ENCODE measurements at places on chromosomes 4 and X.

GRCh38 chr4:70591955-70592582 is at the start of gene AMBN:
TSS of gene AMBN (plus strand) at chr4:70592256. CDS start at chr4:70592359, 103 bp downstream.
- DNase-seq, result no peak

DNA sequence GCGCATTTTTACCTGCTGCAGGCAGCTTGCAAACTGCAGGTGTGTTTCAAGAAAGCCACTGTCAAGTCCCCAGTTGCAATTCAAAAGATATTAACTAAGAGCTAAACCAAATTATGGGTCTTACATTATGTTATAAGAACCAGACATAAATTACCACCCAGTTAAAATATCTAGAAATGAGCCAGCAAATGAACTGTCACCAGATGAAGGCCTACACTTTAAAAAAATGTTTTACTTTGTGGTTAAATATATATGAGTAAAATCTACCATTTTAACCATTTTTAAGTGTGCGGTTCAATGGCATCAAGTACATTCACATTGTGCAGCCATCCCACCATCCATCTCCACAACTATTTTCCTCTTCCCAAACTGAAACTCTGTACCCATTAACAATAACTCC is 32.0 kb upstream of the TMEM131L start:
- no peak for DNase-seq

- no peak for DNase-seq
Measured at GRCh38 chr4:165780735-165781134, 92.3 kb upstream of the TLL1 start.

- DNase-seq, result no peak
Measured at GRCh38 chrX:152157042-152157441, 18.7 kb upstream of the MAGEA10 start.

DNA sequence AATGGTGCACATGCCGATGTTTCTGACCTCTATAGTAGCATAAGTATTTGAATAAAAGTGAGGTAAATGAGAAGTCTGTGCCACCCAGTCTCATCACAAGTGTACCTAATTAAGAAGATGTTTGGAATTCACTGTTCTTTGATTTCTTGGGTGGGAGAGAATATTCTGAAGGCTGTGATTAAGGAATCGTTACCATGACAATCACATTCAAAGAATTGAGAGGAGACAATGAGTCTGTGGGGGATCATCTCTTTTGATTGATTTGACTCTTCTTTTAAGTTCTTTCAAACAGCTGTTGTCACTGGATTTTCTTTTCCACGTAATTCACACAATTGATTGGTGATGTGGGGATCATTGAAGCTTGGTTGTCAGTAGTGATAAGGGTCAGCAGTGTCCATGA is 18.1 kb downstream of the FHL1 start:
- DNase-seq, result no peak

DNA sequence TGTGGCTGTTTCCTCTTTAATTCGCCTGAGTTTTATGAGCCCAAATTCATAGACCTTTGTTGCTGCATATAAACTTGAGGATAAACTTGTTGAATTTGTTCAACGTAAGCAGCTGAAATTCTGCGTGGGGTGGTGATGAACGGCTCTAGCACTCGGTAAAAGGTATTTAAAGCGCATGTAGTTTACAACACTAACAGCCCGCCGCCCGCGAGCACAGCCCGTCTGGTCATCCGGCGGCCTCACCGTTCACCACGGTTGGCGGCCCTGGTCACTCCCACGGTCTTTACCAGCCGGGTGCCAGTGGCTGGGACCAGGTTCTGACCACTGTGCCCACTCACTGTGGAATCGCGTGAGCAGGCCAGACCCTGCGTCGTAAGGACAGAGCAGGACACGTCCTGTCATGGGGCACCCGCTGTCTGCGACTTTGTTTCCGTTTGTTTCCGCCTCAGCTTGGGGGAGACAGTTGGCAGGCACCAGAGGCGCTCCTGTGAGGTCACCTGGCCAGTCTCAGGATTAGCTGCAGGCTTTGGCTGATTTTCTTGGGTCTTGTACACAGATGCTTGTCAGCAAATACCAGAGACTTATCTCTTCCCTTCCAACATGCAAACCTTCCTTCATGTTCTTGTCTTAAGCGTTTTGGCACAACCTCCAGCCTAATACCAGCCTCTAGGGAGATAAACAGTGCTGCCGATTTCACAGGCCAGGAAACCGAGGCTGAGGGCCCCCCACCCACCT is 36.8 kb upstream of the SPON2 start:
- DNase-seq, result no peak

- DNase-seq, result no peak
Measured at GRCh38 chr4:47330866-47331265, 132.6 kb downstream of the COMMD8 start.

- peak; percentile 22 for DNase-seq
Measured at GRCh38 chr4:52780206-52780605, 29.0 kb upstream of the ERVMER34-1 start.

- DNase-seq, result peak; percentile 39
Measured at GRCh38 chrX:133413218-133413925, 1.9 kb downstream of the GPC4 start.

DNA sequence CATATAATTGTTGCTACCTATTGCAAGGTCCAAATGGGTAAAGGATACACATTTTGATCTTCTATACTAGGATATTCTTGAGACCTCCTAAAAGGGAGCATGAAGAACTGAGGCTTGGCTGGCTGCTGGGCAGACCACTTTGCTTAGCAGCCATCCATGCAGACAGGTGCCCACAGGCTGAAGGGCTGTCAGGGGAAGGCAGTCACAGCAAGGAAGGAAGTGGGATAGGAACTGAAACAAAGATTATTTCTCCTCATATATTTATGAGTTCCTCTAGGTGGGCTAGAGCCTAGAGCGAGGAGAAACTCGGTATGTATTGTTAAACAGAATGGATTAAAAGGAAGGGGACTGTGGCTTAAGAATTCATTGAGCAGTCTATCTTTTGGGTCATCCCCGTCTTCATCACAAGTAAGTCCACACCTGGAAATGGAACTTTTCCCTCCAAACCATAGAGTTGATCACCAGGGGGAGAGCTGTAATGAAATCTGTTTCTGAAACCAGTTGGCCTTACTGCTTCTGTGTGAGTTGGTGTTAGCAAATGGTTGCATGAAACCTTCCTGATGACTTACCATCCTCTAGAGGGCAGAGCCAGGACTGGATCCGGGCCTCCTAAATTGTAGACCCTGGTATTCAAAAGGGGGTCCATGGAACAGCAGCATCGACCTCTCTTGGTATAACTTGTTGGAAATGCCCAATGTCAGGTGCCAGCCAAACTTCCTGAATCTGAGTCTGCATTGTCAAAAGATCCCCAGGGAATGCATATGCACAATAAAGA is 42.3 kb downstream of the AFF2 start:
- no peak for DNase-seq

DNA sequence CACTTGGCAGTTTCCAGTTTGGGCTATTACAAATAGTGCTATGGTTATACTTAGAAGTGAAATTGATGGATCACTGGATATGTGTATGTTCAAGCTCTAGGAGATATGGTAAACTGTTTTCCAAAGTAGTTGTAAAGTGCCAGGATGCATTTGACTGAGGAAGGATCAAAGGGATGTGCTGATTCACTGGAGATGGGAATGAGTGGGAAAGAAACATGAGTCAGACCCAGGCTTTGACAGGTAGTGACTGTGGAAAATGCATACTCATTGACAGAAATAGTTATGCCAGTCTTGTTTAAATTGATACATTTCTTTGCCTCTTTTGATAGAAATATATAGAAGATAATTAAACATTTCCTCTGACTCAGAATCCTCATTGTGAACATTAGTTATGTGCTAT is 77.9 kb downstream of the CEP135 start:
- DNase-seq, result peak; percentile 52

- DNase-seq, result peak; percentile 36
Measured at GRCh38 chr4:71009890-71010588, 16.6 kb downstream of the DCK start.

DNA sequence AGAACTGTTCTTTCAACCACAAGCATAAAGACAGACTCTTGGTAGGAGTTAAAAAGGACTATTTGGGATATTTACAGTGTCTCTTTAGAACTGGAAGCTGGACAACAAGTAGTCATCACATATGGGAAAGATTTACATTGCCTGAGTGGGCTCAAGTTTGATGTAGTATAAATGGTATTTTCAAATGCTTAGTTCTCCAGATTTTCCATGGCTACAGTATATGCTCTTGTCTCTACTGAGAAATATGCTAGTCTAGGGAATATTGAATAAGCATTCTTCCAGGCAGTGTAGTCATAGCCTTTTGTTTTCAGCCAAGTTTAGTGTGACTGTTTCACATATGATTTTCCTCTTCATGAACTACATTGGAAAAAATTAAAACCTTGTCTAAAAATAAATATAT is 315.6 kb downstream of the ARHGAP24 start:
- DNase-seq, result no peak

DNA sequence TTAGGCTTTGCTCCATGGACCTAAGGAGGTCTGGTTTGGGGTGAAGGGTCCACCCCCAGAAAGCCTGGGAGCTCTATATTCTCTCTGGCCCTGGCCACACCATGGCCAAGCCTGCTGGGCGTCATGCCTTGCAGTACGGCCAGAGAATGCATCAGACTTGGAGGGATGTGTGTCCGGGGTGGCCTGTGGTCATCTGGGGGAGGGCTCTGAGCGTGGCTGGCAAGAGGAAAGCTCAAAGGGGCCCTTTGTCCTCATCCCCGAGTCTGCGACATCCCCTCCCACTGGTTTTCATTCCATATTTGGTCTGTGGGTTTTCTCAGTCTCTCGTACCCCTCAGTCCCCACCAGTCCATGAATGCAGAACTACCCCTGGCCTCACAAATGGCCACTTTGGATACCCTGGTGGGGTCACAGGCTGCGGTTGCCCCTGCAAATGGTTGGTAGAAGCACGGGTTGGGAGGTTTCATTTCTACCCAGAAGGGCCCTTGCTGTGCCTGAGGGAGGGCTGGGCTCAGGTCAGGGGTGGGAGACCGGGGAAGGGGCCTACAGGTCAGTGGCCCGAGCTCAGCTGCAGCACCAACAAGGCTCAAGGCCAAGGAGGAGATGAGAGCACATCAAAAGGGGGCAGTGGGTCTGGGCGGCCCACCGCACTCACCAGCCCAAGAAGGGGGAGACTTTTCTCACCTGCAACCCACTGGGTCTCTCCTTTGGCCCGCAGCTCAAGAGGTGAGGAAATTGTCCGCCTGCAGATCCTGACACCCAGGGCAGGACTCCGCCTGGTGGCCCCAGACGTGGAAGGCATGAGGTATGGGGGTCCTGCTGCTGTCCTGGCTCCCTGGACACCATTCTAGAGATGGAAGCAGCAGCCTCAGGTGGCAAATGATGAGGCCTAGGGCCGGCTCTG is 30.2 kb downstream of the ZNF185 start:
- no peak for DNase-seq

- peak; percentile 70 for DNase-seq
Measured at GRCh38 chrX:9183481-9183880, 149.6 kb upstream of the FAM9B start.

DNA sequence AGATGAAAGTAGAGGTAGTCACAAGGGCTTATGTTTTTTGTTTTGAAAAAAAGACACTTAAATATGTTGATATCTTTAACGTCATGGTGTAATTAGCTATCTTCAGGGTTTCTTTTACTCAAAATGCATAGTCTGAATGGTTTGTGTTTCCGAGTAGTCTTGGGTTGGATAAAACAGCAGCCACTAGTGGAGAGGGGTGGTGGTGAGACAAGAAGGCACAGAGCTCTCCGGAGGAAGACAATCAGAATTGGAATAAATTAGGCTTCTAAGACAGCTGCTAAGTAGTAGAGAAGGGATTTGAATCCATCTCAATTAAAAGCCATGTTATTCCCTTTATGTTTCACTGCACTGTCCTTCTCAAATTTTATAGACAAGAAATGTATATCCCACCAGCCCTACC is 240.4 kb upstream of the VEGFC start:
- no peak for DNase-seq

GRCh38 chr4:69032847-69033638 is 63.2 kb upstream of the UGT2B7 start:
- peak; percentile 16 for DNase-seq

GRCh38 chrX:38881066-38881465 is 79.8 kb downstream of the MID1IP1 start:
- no peak for DNase-seq

GRCh38 chrX:17464194-17464593 is 89.2 kb downstream of the NHS start:
- DNase-seq, result peak; percentile 92

DNA sequence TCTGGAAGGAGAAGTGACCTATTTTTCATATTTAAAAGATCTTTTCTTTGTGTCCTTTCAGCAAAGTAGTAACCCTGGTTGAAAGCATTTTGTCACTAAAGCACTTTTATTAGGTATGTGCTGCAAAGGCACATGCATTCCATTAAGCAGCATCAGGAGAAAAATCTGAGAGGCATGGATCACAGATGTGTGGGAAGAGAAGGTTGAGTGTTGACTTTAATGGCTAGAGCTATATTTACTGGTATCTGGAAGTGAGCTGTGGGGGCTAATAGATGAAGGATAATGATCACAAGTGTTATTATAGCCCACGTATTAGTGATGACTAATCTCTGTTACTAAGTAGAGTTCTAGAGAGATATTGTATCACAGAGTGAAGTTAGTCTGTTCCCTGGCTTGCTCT is 1520.7 kb downstream of the ARAP2 start:
- DNase-seq, result peak; percentile 4

- peak; percentile 67 for DNase-seq
Measured at GRCh38 chr4:8419222-8420041, 21.1 kb downstream of the ACOX3 start.

DNA sequence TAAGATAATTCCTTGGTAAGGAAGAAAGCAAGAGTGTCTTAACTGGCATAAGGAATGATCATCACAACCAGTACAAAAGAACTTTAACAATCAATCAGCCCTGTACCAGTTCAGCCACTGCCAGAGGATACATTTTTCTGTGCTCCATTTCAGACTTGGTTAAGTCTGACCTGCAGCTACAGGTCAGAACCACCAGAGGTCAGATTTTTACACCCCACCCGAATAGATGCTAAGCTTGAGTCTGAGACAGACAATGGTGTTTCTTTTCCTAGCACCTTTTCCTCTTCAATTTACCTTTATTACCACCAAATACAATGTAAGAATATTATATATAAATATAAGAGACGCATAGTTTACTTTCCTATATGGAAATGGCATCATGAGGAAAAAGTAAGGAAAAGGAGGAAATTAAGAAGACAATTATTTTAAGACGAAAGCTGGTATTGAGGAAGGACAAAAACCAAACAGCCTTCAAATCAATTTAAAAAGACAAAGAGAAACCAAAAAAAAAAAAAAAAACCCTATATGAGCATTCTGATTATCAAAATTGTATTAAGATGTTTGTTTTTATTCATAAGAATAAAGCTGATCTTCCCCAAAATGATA is 215.3 kb upstream of the TTC29 start:
- DNase-seq, result peak; percentile 49

- DNase-seq, result no peak
Measured at GRCh38 chrX:68718443-68718820, 71.0 kb downstream of the STARD8 start.

GRCh38 chrX:133410550-133410949 is 4.7 kb downstream of the GPC4 start:
- DNase-seq, result no peak

DNA sequence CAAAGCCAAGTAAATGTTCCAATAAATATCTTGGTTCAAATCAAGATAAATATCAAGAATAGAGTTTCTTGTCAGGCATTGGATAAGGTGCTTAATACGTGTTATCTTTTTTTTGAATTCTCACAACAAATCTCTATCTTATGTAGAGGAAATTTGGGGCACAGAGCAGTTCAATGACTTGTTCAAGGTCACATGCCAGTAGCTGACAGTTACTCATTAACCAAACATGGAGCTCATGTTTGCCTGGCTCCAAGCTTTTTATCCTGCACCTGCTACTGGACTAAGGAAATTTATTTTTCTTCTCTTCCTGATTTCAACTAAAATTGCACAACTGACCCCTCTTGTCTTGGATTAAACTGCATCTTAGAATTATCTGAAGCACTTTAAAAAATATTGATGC is 76.3 kb downstream of the ATP10D start:
- DNase-seq, result no peak

- DNase-seq, result no peak
Measured at GRCh38 chr4:159722052-159722451, 619.2 kb downstream of the RAPGEF2 start.

Data from M059J (cell line).